CD4-positive, alpha-beta T cell treated with Interleukin-4 for 1 hour (primary cell): ENCODE measurements at places on chromosomes 5 and 9.
A peak's percentile ranks its signal among the peaks of the same experiment; 100 is the strongest.

GRCh38 chr9:93143830-93144530 lies 9.9 kb upstream of the NINJ1 start:
- DNase-seq, result peak; percentile 76

DNA sequence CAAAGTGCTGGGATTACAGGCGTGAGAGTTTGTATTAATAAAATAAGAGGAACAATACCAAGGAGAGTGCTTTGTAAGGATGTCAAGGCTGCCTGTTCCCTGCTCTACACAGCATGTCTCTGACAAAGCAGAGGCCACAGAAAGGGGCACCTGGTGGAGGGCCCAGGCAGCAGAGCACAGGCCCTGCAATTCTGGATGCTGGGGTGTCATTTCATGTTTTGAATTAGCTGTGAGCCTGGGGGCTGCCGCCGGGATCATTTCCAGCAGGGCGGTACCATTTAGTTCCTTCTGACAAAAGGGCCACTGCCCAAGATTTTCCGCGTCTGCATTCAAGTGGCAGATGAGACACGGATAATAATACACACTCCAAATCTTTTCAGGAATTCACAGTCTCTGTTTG lies 396.9 kb downstream of the GADD45G start:
- DNase-seq, result no peak

- no peak for DNase-seq
These were observed 26.0 kb downstream of the SLC31A2 start for GRCh38 chr9:113176803-113177202.

- no peak for DNase-seq
These were observed 17.3 kb downstream of the FGD3 start for GRCh38 chr9:92964607-92965060.

DNA sequence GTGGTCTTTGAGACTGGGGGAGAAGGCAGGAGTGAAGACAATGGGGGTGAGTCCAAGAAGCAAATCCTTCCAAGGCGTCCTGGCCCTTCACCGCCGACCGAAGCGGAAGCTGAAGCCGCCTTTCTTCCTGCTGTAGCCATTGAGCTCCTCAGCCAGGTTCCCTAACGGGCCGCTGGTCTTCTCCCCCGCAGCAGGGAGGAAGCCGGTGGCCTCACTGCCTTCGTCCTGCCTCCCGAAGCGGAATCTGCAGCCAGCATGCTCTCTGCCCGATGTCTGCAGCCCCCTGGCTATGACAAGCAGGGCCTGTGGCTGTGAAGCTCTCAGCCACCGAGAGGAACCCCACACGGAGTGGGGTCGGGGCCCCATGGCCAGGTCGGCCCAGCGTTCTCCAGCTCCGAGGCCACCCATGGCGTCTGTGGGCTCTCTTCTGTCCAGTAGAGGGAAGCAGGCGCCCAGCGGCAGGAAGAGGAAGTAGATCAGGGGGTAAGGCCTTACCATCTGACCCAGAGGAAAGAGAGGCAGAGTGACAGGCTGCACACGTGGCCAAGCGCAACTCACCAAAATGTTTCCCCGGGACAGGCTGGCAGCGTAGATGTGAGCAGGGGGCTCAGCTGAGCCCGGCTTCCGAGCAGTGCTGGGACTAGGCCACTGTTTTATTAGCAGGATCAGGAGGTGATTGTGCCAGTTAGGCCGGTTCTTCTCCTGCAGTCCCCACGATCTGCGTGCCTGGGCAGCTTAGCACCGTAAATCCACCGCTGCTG lies 3.1 kb downstream of the QRFP start:
- peak; percentile 2 for DNase-seq

GRCh38 chr9:89963280-89963679 lies 358.5 kb downstream of the GADD45G start:
- DNase-seq, result no peak

DNA sequence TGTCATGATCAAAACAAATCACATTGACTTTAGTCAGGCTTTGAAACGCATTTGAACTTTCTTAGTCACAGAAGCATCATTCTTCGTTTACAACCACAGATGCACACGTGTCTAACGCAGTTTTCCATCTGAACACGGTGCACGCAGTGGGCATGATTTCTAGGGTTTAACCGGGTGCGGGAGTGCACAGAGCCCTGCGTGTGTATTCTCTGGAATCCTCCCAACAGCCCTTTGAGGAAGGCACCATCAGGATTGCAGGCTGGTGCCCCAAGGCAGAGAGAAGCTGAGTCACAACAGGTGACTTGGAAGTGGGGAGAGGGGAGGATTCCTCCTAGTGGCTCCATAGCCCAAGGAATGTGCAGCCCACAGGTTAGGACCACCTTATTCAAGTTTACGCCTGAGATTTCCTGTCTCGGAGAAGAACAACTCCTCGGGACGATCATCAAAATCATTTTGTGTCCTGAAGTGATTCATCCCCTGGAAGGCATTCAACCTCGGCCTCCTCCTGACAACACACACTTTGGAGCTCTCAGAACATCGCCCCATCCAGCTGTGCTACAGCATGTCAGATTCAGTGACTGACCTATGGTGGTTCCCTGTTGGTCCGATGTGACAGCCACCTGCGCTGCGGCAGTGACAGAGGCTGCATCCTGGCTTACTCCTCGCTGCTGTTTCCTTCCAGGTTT lies 13.1 kb downstream of the ROPN1L start:
- DNase-seq, result no peak

DNA sequence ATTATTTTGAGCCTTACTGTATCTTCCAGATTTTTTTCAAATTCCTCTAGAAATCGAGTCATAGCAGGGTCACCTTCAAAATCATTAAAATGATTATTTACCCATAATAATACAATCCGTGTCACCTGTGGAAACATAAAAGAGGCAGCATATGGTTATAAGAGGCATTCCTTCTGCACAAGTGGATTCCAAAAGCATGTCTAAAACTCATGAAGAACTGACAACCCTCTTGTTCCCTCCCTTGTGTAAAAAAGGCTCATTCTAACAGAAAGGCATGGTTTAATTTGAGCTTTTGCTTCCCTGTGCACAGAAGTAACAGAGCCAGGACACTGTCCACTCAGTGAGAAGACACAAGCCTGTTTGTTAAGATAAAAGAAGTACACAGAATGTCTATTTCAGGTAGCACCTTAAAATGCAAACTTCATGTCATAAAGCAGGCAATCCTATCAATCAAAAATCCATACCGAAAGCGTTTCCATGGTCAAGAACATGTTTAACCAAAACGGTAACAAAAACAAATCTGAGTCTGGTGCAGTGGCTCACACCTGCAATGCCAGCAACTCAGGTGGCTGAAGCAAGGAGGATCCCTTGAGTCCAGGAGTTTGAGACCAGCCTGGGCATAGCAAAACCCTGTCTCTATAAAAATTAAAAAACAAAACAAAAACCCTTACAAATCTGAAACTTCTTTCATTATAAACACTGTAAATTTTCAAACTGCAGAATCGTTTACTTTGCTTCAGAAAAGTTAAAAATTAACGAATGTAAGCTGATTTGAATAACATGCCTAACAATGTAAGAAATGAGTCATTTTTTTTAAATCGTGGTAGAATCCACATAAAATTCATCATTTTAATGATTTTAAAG lies 139.3 kb downstream of the RAPGEF6 start:
- DNase-seq, result no peak

- no peak for DNase-seq
These were observed 5.5 kb upstream of the ESM1 start for GRCh38 chr5:54990841-54991258.

GRCh38 chr9:133711428-133712220 lies 26.5 kb downstream of the SARDH start:
- DNase-seq, result no peak

DNA sequence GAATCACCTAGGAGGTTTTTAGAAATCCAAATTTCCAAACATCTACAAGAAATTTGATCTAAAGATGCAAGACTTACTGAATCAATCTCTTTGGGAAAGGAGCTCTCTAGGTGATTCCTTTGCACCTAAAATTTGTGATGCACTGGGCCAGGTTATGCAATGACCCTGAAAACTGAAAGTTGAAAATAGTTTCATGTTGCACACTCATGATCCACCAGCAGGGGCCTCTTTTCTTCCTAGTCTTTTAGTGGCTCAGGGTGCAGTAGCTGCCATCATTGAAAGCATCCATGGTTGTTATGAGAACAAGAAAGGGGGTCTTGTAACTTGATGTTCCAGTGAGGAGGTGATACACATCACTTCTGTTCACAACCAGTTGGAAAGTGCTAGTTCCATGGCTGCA lies 486.8 kb downstream of the PSAT1 start:
- DNase-seq, result no peak

DNA sequence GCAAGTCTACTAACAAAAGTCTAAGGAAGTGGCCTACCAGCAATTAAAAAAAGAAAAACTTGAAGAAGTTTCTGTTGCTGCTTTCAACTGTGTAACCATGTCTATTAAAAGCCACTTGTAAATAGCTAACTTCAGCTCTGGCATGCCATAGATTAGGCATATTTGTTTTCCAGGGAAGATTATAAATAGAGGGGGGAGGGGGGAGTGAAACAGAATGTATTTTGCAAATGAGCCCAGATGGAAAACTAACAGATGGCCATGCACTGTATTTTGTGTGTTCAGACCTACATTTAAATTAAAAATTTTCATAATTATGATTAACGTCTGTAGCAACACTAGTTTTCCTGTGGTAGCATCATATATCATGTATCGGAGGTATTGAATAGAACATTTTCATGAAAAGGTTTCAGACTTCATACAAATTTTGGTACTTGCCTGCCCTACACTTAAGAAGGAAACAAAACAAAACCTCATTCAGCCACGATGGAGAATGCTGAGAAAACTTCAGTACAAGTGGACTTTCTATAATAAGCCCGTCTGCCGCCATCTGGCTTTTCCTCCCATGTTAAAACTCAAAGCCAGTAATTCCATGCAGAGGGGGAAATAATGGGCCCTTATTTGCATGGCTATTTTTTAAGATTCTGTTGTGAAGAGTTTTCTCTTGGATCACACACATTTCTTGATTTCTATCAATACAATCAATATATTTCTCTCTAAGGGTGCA lies 220.4 kb upstream of the SMARCA2 start:
- DNase-seq, result no peak

GRCh38 chr5:148687427-148687826 lies 33.1 kb upstream of the HTR4 start:
- no peak for DNase-seq

DNA sequence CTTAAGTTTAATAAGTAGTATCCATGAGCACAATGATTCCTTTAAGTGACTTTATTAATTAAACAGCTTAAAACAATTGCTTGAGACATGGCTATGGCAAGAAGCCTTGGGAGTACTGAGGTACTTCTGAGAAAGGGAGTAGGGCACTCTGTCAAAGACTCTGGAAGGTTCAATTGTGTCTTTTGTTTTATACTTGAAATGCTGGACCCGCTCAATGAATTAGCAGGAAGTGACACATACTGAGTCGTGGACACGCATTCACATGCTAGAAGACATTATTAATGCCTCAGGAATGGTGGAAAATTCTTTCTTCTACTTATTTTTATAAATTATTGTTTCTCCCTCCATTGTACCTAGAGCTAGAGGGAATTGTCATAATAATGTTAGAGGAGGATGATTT lies 347.3 kb upstream of the ZNF608 start:
- DNase-seq, result no peak

DNA sequence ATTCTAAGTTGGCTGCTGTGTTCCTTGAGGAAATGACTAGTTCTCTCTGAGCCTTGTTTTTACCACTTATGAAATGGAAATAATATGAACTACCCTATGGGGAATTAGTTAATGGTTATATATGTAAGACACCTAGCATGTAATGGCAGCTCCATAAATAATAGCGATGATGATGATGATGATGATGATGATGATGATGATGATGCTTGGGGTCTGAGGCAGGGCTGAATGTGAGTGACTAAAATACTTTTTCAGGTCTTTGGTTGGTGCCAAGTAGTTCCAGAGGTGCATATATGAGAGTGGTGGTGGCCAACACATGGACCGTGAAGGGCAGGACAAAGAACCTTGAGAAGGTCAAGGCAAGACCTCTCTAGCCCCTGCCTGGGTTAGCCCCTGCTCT lies 123.3 kb upstream of the PANK3 start:
- DNase-seq, result no peak

- DNase-seq, result no peak
These were observed 63.7 kb upstream of the ALDH1B1 start for GRCh38 chr9:38328765-38329164.
